ENCODE measurements at places on chromosomes 5 and 9.

- peak; percentile 88 for DNase-seq
Measured at GRCh38 chr9:137095664-137096517, 9.1 kb downstream of the MAN1B1 start.

DNA sequence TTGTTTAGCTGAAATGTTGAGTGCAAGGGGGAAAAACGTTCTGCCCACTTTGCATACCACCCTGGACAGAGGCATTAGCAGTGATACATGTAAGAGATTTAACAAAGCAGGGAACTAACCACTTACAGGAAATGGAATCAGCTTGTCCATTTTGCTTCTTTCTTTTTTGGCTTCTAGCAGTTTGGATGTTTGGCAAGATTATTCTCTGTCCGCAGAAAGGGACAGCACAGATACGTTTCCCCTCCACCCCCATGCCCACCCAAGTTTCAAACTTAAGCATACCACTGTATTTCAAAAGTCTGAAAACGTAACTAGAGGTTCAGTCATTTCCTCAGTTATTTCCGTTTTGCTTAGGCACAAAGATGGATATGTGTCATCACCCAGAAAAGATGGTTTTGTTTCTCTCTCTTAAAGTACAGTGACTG is 118.4 kb downstream of the GDNF start:
- peak; percentile 50 for DNase-seq

DNA sequence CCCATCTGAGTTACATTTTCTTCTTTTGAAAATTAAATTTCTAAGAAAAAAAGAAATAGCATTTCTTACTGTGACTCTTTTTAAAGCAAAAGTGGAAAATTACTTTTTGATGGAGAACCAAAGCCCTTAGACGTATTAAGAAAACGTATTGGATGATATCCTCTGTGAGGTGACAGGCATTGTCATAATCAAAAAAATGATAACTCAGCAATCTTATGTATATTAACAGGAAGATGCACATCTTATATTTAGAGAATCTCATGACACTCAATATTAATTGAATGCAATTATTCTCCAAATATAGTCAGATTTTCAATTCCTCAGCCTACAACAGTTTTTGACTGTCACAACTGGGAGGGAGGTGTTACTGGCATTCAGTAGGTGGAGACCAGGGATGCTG is 25.1 kb downstream of the FGF10 start:
- DNase-seq: no peak

GRCh38 chr5:6581559-6582426 is 51.1 kb downstream of the NSUN2 start:
- no peak for DNase-seq

DNA sequence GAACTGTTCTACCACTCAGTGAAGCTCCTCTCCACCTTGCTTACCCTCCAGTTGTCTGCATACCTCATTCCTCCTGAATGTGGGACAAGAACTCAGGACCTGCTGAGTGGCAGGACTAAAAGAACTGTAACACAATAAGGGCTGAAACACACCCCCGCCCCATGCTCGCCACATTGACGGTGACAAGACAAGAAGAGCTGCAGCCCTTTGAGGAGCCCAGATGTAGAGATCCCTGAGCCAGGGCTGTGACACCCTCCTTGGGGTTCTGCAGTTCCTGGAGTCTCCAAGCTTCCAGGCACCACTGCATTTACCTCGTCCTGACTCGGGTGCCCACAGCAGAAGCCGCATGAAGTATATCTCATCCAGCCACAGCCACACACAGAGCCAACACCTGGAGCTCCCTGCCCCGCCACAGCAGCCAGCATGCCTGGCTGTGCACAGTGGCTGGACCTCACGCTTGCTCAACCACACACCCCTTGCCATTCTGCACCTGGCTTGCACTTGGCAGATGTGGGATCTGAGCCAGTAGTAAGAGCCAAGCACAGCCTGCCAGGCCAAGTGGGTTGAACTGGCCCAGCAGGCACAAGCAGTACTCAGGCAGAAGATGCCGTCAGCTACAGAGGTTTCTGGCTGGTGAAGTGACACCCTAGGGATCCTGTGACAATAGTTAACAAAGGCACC is 166.1 kb downstream of the RNF180 start:
- no peak for DNase-seq

GRCh38 chr5:111781200-111781599 is 24.2 kb upstream of the NREP start:
- no peak for DNase-seq

DNA sequence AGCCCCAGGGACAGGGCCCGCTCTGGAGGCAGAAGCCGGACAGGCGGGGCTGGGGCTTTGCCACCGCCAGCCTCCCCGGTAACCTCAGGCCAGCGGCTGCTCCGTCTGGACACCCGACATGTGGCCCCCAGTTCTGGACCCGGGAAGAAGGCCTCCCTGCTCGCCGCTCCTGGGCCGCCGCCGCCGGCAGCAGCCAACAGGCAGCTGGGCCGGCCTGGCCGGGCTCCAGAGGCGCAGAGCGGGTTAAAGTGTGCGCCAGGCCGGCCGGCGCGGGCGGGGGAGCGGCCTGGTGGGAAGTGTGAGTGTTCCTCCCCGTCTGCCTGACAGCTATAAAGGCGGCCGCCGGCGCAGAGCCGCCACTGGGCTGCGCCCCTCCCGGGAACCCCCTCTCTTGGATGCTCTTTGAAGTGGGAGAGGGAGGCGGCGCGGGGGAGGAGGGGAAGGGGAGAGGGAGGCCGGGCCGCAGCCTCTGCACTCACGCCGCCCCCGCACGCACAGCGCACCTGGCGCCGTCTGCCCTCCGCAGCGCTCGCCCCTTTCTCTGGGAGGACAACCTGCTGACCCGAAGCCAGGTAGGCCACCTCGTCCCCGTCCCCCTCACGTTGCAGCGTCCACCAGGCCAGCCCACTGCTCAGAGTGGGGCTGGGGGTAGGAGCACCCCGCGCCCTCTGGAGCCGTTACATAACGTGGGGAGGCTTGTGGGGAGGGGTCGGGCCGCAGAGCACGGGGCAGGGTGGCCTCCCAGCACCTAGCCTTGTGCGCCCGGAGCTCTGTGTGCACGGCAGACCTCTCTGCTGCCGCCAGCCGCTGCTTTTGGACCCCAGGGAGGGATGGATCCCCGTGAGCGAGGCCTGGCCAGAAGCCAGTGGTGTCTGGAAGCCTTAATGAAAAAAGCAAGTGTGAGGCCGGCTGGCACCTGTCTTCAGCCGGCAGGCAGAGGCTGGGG is at the start of gene ADAMTSL2:
Gene ADAMTSL2, plus strand, starts transcription at position 359 of the 946 bp plus-strand sequence. CDS start 2,009 bp downstream, outside the sequence.
- peak; percentile 40 for DNase-seq
